Hepatocyte (in vitro differentiated cells): ENCODE measurements at places on chromosomes 11 and 22.

- peak; percentile 67 for DNase-seq
Observed at GRCh38 chr11:67581469-67581868, 2.1 kb upstream of the GSTP1 start.

DNA sequence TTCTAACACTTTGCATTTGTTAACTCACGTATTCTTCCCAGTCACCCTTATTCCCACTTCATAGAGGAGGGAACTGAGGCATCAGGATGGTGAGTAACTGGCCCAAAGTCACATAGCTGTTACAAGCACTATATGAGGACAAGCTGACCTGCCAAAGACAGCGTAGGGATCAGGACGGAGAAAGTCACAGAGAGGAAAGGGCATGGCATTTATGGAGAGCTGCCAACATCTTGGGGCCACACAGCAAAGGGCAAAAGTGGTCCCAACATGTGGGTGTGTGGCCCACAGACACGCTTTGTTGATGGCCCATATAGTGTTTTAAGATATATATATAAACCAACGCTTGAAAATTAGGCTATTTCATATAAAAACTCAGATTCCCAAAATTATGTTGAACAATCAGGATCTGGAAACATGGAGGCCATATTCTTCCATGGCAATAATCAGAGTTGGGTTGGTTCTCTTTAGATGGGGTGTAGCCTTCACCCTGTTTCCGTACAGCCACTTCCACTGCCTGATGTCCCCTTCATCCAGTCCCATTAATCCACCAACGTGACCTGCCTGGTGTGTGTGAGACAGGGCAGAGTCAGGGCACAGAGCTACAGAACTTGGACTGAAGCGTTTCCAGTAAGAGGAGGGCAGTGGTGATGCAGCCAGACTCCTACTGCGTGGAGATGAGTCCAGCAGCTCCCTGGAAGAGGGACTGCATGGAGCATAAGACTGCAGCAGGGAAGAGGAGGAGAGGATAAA, 39.9 kb upstream of the CD5 start:
- no peak for DNase-seq

DNA sequence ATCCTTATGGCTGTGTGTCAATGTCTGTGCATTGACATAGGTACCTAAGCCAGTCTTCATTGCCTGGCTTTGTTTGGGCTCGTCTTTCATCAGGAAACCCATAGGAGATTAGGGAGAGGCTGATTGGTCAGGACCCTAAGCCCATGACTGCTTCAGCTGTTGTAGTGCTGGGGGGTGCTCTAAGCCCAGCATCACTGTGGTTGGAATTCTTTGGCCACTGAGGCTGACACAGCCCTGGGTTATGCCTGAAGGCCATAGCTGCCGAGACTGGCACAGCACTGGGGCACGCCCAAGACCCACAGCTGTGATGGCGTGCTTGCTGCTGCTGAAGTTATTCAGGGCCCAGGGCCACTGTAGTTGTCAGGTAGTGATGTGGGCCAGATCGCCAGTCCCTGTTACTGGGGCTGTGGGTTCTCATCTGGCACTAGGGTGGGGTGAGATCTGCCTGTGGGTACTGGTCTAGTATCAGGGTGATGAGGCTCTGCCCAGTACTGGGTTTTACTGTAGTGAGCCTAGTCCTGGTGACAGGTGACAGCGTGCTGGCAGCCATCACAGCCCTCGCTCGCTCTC, 4.9 kb downstream of the USP18 start:
- no peak for DNase-seq

- no peak for DNase-seq
Observed at GRCh38 chr22:40434745-40435144, 64.4 kb downstream of the SGSM3 start.

GRCh38 chr11:86294026-86294425, 8.0 kb upstream of the HIKESHI start:
- no peak for DNase-seq

DNA sequence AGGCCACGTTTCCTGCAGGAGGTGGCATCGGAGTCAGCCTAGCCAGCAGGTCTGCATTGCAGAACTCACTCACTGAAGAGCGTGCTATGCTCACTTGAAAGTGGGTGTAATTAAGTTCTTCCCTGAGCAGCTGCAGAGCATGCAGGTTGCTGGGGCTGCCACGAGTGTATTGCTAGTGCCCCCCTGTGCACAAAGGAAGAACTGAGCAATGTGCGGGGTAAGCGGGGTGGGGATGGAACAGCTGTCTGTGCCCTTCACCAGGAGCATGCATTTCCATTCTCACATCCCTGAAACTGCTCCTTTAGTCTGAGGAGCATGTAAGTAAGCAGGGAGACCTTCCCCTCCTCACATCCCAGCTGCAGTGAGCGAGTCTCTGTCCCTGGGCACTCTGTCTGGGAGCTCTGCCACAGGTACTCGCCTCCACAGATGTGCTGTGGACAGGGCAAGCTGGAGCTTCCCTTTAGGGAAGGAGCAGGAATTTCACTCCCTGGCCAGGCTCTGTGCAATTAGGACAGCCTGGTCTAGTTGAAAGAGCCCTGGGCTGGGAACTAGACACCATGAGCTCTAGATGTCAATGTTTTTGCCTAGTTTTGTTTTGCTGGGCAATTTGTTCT, 1031.8 kb downstream of the NTM start:
- DNase-seq: peak; percentile 65
